HCT116 (cell line): ENCODE measurements at places on chromosomes 5 and 9. TPM values are rescaled to one million over a fixed set of nuclear protein-coding genes. Genes with fewer than 3 reads are reported as not detected.

- DNase-seq: no peak
Measured at GRCh38 chr5:178460598-178460997, 129.6 kb downstream of the COL23A1 start.

- DNase-seq: no peak
Measured at GRCh38 chr5:62948301-62948700, 369.7 kb downstream of the LRRC70 start.

GRCh38 chr5:1785062-1785461, 14.6 kb downstream of the MRPL36 start:
- no peak for DNase-seq

GRCh38 chr9:82180711-82181110, 192.1 kb downstream of the SPATA31D1 start:
- DNase-seq: no peak

DNA sequence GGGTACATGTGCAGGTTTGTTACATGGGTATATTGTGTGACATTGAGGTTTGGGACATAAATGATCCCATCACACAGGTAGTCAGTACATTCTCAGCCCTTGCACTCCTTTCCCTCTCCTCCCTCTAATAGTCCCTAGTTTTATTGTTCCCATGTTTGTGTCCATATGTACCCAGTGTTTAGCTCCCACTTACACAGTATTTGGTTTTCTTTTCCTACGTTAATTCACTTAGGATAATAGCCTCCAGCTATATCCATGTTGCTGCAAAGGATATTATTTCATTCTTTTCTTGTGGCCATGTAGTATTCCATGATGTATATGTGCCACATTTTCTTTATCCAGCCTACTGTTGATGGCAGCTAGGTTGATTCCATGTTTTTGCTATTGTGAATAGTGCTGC, 27.4 kb downstream of the CNOT6 start:
- no peak for DNase-seq

DNA sequence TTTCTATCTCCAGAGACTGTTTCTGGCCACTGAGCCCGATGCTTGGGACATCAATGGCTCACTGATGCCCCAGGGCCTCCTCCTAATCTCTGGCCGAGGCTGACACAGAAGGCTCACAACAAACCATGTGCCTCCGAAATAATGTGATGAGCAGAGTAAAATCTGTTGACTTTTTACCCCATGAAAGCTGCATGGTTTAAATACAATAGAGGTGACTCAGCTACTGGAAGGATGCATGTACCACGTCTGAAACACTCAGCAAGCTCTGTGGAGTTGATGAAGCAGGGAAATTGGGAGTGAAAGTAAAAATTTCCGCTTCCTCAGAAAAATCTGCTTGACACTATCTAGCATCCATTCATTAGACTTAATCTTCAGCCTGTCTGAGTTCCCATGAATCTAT, 111.1 kb upstream of the EQTN start:
- DNase-seq: no peak

DNA sequence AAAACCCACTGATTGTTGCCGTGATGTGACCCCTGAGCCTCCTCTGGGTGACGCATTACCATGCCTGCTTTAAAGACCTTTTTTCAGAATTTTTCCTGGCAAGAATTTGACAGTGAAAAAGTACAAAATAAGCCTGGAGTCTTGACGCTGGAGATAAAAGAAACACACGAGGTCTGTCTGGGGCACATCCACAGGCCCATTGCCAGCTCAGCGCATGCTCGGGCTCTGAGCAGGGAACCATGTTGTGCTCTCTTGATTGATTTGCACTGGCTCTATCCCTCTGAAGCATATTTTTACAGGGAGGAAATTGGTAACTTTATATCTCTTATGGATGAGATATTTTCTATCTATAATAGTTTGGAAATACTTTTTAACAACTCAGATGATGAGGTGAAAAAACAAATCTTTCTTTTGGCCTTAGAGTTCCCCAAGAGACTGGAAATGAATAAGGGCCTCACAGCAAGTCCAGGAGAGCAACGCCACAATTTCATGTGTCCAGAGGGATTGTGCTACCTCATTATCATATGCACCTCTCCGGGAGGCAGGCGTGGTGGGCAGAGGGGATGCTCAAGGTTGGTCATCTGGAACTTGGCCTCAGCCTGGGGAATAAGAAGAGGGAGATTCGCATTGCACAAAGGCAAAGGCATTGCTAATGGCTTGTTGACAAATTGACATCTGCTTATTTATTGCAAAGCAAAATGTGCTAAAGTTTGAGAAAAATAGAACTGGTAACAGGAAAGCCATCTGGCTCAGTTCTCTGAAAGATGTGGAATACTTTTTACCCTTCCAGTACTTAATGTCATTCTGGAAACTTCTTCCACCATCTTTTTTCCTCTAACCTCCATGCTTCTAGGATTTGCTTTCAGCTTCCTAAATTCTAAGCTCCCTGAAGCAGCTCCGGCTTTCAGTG, 183.8 kb downstream of the PJA2 start:
- DNase-seq: no peak

GRCh38 chr9:136238342-136238732, 7.3 kb downstream of the QSOX2 start:
- no peak for DNase-seq

DNA sequence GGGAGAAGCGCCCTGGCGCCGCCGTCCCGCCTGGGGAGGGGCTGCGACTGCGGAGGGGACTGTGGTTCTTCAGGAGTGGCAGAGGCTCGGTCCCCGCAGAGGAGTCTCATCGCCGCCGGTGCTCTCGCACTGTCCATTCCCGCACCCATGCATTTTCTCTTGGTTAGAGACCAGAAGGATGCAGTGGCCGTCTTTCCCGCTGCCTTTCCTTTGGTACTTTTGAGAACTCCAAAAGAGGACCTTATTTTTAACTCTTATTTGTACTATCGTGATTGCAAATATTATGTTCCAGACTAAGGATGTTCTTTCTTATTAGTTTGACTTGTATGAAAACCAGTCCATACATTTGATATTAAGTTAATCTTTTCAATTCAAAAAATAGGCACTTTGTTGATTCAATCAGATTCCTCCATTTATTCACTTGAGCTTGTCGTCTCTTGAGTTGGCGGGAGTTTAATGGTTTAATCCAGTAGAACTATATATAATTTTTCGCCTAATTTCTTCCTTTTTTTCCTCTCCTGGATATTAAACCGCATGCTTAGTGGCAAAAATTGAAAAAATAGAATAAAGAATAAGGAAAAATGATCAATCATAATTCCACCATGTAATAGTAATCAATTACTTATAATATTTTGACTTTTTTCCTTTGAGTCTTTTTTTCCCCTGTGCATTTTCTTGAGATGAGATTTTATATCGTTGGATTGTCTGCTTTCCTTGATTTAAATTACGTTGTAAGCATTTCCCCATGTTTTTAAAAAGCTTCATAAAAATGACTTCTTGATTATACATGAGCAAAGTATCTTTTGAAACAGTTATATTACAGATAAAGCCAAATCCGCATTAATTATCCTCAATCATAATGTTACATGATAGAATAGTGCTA, 861 bp downstream of the ZFYVE16 start:
- DNase-seq: no peak

DNA sequence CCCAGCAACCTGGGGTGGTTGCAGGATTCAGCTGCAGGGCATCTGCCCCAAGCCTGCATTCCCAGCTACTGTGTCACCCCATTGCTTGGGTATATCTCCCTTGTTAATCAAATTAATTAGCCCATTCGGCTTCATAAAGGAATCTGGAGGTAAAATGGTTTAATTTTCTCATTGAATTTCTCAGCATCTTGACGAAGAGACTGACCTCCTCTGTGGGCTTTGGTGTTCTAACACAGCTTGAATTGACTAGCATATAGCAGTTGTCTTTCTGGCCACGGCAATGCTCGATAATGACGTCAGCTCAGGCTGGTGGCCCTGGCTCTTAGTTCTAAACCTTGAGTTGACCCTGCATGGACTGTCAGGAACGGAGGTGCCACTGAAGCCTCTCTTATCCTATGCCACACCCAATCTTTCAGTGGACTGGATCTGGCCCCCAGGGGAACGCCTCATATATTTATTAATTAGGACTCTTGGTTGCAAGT, 72.4 kb downstream of the MSX2 start:
- DNase-seq: no peak

- DNase-seq: peak; percentile 40
Measured at GRCh38 chr5:399296-400281, 43.4 kb upstream of the EXOC3 start.

DNA sequence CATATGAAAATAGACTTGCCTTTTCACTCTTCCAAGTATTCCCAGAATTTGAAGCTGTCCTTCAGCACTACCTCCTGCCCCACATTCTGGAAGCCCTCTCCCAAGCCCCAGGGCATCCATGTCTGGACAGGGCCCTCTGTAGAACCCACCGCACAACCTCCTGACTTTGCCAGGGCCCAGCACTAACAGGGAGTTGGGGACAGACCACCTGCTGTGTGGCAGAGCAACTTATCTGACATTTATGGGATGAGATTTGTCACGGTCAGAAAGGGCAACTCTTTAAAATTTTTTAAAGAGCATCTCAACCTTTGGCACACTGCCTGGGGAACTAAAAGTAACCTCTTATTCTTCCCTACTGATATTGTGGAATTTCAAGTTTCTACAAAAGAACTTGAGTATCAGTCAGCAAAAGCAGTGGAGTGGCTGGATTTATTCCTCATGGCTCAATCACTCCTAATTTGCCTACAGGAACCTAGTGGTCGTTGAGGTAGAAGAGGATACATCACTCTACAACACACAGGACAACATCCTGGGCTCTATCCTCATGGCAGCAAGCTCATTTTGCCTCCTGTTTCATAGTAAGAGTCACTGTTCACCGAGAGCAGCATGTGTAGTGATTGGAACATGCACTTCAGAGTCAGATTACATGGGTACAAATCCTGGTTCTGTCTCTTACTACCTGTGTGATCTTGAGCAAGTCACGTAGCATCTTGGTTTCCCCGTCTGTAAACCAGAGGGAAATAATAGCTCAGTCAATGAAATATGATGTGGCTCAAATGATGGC, 285.3 kb downstream of the ENC1 start:
- no peak for DNase-seq

- DNase-seq: no peak
Measured at GRCh38 chr9:65432051-65432450, 147.0 kb upstream of the FOXD4L5 start.

GRCh38 chr9:136018257-136019031, 57.3 kb upstream of the UBAC1 start:
- DNase-seq: no peak

DNA sequence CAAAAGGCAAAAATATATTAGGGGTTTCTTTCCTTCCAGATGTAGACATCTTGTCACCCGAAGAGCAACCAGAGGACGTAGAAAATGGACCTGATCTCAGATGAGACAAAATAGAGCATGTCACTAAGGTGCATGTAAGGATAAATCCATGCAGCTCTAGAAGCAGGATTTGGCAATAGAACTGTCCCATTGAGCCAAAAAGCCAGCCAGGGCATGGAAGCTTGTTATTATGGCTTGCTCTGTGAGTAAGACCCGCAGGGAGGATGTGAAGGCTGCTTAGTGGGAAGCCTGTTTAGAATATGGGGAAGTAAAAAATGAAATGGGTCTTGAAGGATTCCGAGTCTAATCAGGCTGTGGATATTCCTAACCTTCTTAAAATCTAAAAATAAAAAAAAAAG, 165.6 kb upstream of the MPDZ start:
- DNase-seq: no peak

DNA sequence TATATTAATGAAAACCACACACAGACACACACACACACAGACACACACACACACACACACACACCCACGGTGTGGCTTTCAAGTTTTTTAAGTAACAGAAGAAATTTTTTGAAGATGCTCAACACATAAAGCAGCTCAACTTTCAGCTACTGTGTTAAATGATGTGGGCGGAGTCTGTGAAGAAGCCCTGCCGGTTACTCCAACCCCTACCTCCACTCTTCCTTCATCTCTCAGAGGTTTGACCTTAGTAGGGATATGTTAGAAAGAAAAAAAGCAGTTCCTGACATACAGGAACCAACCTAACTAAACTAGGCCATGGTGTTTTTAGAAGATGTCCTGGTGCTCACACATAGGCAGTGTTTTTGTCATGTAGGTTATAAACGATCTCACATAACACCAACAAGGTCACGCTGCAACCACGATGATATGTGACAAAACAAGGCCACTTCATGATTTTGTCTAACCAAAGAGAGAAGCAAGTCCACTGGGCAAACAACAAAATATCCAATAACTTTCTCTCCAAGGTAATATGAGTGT, 112.8 kb downstream of the EMB start:
- no peak for DNase-seq

- DNase-seq: no peak
Measured at GRCh38 chr5:133933169-133933509, 35.3 kb downstream of the C5orf15 start.

- DNase-seq: no peak
Measured at GRCh38 chr5:158499075-158499891, 600.4 kb downstream of the EBF1 start.

- no peak for DNase-seq
Measured at GRCh38 chr5:97006454-97007060, 70.7 kb downstream of the LNPEP start.

GRCh38 chr9:33220681-33221567, 19.0 kb upstream of the SPINK4 start:
- no peak for DNase-seq

- no peak for DNase-seq
Measured at GRCh38 chr9:121930956-121931355, 162.2 kb downstream of the TTLL11 start.

DNA sequence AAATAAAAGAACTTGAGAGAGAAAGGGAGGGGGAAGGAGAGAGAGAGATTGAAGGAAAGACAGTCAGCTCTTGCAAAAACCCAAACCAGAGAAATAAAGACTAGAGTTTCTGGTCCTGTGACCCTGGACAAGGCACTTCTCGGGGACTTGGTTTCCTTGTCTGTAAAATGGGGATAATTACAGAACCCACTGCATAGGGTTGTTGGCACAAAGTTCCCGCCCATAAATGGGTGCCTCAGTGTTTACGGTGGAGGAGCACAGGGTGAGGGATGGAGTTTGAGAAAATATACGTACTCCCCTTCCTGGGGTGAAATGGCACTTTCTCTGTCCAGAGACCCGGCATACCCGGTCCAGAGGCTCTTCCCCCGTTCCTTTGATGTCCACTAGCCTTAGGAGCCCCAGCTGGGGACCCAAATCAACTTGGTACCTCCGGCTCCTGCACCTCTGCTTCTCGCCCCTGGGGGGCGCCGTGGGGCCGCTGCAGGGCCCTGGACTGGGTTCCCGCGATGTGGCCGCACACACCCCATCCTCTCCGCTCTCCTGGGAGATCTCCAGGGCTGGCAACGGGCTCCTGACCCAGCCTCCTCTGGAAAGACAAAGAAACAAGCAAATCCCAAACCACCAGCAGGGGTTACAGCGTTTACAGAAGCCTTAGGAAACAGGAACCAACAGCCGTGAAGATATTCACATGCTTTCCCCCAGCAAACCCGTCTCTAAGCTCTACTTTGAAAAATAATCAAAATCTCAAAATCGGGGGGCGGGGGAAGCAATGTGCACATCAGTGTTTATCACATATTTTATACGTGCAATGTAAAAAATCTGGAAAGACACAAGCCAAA, 26.3 kb downstream of the PTGES start:
- DNase-seq: peak; percentile 64

- DNase-seq: no peak
Measured at GRCh38 chr5:154849264-154849785, 1.1 kb downstream of the FAXDC2 start.

Gene HDAC3
- total RNA-seq: 91.9 TPM

Gene TICAM2
- 2.9 TPM for total RNA-seq

Gene PCDHAC2
- 3.2 TPM for total RNA-seq

Gene PLAC8L1
- total RNA-seq: 2.6 TPM
